NCI-H510A (cell line): ENCODE measurements at places on chromosomes 4 and X.

- DNase-seq: no peak
Observed at GRCh38 chr4:90074322-90074886, 52.8 kb upstream of the CCSER1 start.

- no peak for DNase-seq
Observed at GRCh38 chr4:17597517-17597916, 16.9 kb upstream of the MED28 start.

DNA sequence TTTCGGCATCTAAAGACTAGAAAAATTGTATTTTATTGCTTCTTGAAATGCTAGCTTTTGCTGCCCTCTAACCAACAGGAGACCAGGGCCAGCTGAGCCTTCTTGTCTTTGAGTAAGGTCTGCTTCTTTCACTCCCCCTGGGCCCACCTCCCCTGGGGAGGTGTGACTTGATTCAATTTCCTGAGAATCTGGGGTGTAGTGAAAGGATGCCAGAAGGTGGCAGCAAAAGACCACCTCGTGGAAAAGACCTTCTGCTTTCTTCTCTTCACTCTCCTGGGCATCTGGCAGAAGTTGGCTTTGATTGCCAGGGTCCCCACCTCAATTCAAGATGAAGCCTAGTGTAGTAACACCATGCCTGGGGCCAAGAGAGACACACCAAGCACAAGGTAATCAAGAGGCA lies 96.5 kb upstream of the MAOA start:
- DNase-seq: peak; percentile 29

DNA sequence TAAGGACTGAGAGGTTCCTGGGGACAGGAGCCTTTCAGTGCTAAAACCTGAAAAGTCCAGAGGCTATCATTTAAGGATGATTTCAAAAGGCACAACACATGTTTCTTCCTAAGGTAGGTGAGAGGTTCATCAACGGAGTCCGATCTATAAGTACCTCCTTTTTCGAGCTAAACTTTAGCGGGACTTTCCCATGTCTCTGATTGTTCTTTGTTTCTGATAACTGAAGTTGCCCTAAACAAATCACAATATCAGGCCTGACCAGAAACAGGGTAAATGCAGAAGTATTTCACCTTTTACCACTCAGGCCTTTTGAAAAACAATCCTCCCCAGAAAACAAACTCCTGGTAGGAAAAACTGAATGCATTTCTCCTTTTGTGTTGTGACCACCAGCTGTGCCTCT lies 17.6 kb downstream of the PIR start:
- DNase-seq: no peak

- DNase-seq: no peak
Observed at GRCh38 chr4:108049406-108049805, 59.7 kb downstream of the HADH start.

DNA sequence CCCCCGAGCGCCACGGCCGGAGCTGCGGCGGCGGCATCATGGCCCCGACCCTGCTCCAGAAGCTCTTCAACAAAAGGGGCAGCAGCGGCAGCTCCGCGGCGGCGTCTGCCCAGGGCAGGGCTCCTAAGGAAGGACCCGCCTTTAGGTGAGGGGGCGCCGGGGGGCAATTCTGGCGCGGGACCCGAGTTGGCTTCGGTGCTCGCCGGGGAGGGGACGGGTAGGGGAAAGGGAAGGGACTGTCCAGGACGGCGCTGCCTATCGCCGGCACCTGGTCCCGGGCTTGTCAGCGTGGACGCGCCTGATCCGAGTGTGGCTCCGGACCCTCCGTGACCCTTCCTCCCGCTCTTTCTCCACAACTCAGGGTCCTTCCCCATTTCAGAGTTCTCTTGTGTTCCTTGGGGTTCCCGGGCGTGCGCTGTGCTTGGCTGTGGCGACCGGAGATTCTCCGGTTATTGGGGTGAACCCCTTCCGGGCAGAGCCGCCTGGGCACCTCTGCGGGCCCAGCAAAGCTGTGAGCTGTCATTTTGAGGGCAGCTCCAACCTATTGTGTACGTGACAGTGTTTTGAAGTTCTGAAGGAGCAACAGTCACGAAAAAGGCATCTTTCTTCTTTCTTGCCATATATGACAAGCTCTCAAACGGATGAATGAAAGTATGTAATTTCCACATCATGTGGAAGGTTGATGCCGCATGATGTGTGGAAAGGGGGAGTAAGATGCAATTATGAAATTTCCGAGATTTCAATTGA lies 522 bp downstream of the FNIP2 start:
- no peak for DNase-seq

DNA sequence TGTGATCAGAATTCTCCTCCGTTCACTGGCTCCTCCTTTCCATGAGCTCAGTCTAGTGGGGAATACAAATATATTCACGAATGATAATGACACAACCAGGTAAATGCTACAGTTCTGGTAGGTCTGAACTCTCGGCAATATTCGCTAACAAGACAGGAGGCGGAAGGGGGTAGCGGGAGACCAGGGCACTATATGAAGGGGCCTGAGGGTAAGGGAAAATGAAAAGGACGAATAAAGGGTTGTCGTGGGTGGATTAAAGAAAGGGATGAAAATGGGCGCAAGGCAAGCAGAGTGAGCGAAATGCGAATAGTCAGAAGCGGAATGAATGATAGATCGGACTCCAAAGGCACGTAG lies 743 bp downstream of the NKAP start:
- DNase-seq: no peak

DNA sequence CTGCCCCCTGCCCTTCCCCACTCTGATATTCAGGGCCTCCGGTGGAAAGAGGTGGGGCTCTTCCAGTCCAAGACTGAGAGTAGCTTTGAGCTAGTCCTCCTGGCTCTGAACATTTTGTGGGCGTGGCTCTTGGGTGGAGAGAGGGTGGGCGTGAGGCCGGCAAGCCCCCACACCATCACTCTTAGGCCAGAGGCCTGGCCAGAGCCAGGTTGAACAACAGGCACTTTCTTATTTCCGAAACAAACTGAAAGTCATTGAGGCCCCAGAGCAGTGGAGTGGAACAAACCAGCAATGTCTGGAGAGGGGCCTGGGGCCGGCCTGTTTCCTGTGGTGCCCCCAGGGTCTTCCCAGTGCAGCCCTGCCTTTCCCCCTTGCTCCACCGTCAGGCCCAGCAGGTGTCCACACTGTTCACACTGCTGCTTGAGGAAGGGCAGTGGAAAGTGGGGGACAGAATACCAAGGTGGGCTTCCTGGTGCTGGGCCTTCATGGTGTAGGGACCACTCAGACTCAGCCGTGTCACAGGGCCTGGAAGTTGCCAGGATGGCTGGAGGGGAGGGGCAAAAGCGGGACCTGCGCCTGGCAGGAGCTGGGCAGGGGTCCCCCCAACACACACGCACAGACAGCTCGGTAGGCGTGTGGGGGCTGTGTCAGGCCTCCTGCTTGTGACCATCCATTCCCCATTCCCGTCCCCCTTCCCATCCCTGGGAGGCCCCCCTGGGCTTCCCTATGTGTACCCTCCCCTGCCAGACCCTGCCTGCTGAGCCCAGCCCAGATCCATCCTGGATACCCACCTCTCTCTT lies 2.9 kb downstream of the ADRA2C start:
- DNase-seq: no peak
